NCI-H345 (cell line): ENCODE measurements at places on chromosomes 3 and 15.

DNA sequence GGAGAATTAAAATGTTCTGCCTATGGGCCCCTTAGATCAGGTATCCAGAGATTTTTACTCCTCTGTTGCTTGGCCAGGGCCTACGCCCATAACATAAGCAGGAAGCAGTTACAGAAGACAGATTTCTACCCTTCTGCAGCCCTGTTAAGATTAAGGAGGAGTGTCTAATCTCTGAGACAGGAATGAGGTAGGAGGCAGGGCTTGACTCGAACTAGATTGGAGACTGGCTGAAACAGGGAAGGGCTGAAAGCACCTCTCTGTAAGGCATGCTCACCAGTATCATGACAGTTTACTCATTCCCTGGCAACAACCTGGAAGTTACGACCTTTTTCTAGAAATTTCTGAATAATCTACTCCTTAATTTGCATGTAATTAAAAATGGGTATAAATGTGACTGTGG is 16.7 kb downstream of the PLA2G4D start:
- DNase-seq: no peak

DNA sequence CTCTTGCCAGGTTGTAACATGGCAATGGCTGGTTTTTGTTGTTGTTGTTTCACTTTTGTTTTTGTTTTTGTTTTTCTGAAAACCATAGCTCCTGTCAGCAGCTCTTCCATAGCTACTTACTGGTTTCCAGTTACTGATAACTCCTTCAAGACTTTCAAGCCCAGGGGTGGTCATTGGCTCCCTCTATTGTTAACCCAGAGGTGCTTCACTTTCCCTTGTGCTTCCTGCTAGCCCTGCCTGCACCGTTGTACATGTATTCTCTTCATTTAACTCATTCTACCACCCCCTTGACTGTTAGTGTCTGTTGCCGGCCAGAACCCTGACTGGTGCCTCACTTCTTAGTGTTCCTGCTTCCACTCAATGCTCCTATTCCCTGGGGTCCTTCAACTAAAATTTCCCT is 4.2 kb upstream of the TRAT1 start:
- DNase-seq: no peak

DNA sequence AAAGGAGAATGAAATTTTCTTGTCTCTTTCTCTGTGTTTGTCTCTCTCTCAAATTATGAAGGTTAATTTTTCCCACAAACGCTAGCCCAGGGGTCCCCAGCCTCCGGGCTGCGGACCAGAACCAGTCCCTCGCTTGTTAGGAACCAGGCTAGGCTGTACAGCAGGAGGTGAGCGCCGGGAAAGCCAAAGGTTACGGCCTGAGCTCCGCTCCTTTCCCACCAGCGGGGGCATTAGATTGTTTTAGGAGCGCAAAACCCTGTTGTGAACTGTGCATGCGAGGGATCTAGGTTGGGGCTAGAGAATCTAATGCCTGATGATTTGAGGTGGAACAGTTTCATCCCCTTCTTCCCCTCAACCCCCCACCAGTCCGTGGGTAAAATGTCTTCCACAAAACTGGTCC is 74.7 kb upstream of the ZNF385D start:
- no peak for DNase-seq

- no peak for DNase-seq
Observed at GRCh38 chr3:142818651-142819050, 70.2 kb downstream of the PCOLCE2 start.

GRCh38 chr3:187572441-187572840 is 97.8 kb downstream of the SST start:
- DNase-seq: no peak

- no peak for DNase-seq
Observed at GRCh38 chr15:57031082-57031481, 112.6 kb downstream of the TCF12 start.

- no peak for DNase-seq
Observed at GRCh38 chr3:165169368-165169767, 26.8 kb downstream of the SLITRK3 start.

DNA sequence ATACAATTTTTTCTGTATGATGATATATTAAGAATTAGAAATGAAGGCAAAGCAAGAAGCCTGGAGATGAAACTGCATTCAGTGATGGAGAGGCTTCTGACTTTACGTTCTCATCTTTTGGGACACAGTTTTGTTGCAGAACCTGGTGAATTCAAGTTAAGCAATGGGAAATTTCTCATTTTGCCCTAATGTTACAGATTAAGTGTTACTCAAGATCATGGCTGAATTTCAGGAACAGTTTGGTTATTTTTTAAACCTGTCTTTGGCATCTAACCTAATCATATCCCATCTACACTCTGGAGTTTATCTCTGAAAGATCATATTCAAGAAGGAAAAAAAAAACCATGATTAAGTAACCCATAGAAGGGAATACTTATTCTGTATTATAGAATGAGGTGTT is 6.0 kb downstream of the NIT2 start:
- no peak for DNase-seq

- DNase-seq: no peak
Observed at GRCh38 chr15:90665288-90666134, 51.6 kb upstream of the BLM start.

- DNase-seq: no peak
Observed at GRCh38 chr3:158780766-158781165, 21.1 kb upstream of the MFSD1 start.

DNA sequence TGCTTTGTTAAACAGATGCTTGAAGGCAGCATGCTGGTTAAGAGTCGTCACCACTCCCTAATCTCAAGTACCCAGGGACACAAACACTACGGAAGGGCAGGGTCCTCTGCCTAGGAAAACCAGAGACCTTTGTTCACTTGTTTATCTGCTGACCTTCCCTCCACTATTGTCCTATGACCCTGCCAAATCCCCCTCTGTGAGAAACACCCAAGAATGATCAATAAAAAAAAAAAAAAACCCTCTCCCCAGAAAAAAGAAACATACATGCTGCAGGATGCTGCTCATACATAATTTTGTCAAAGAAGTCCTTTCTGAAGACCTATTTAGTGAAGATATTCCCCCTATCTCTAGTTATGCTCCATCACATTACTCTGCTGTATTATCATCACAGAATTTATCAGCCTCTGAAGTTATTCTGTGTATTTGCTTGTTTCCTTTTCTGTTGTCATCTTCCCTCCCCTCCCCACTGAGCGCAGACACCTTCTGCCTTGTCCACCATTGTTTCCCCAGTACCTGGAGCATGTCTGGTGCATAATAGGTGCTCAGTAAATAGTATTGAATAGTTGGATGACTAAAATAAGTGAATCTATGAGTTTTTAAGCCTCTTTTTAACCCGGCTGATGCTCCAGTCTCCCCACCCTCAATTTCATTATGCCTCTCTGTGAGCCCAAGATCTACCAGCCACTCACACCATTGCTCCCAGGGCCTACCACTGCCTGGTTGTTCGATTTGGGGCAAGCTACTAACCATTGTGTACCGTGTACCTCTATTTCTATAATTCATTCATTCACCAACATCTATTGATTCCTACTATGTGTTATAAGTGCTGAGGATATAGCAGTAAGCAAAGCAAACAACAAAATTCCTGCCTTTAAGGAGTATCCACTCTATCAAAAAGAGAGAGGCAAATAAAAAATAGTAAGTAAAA is 4.0 kb upstream of the TM4SF1 start:
- DNase-seq: no peak
